Hepatocyte (in vitro differentiated cells): ENCODE measurements at places on chromosomes 4 and X. TPM values are rescaled to one million over a fixed set of nuclear protein-coding genes. Genes with fewer than 3 reads are reported as not detected.

The SMIM31 gene
- 0.43 and 0.44 TPM in 2 replicates for total RNA-seq

The PDCL2 gene
- not detected in 2 replicates for total RNA-seq

The SORBS2 gene
- 52.1 and 56.5 TPM in 2 replicates for total RNA-seq

The FAM50A gene
- 52.1 and 65.9 TPM in 2 replicates for total RNA-seq

The DCAF8L2 gene
- not detected in 2 replicates for total RNA-seq

The S100G gene
- 35.3 and 51.1 TPM in 2 replicates for total RNA-seq

The ATOH1 gene
- total RNA-seq, result 0.37 and 0.80 TPM in 2 replicates

The FAM47B gene
- total RNA-seq, result not detected in 2 replicates

The CLDN34 gene
- total RNA-seq, result 0.16 TPM in 1 of 2 replicates, not detected in the other

The ASB5 gene
- total RNA-seq, result 0.10 TPM in 1 of 2 replicates, not detected in the other

The DUSP9 gene
- 86.2 and 87.3 TPM in 2 replicates for total RNA-seq

The NHSL2 gene
- 1.3 and 2.3 TPM in 2 replicates for total RNA-seq

DNA sequence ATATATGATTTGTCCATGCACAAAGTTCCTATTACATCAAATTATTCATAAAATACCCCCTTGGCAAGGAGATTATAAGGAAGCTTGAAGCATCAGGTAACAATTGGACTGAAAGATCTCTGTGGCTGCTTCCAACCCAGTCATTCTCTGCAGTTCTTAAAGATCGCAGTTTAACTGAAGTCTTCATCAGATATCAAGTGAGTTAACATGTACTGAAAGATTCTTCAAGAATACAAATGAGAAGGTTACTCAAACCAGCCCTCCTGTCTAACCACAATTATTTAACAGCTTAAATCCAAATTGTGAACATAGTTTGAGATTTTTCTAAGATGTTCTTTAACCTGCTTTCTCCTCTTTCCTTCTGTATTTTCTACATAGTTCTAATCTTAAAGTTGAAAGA is 56.1 kb downstream of the SLC10A7 start:
- H3K36me3 ChIP-seq, result no peaks in the 10 kb centered on the region
- H3K4me3 ChIP-seq, result no peak overlapping the region
- H3K27ac ChIP-seq, result no peak overlapping the region
- no peaks in the 10 kb centered on the region for H3K4me1 ChIP-seq
- no peak for DNase-seq

GRCh38 chrX:45850197-45850774 is 649.6 kb upstream of the DIPK2B start:
- H3K4me1 ChIP-seq, result no peaks in the 10 kb centered on the region
- peak overlapping the region; percentile 76 for H3K27ac ChIP-seq
- H3K36me3 ChIP-seq, result no peaks in the 10 kb centered on the region
- H3K4me3 ChIP-seq, result peak overlapping the region; percentile 72

DNA sequence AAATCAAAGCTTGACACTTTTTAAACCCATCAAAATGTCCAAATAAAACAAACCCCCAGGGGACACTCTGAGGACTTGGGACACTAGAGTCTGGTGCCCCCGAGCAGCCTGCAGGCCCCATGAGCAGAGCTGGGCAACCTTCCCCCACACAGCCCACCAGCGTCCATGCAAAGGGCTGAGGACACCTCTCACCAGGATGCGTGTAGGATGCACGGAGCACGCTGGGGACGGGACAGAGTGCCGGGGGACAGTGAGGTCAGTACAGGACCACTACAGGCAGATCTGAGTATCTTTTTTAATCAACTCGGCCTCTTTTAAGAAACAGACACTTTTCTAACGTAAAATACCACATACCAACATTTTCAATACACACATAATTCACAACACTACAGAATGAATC is 6.9 kb downstream of the GAK start:
- peaks cover 10% of the 10 kb centered on the region for H3K4me1 ChIP-seq
- no peaks in the 10 kb centered on the region for H3K36me3 ChIP-seq
- no peak for DNase-seq

GRCh38 chr4:129098531-129099001 is 2.6 kb downstream of the C4orf33 start:
- H3K36me3 ChIP-seq, result no peaks in the 10 kb centered on the region
- no peaks in the 10 kb centered on the region for H3K4me1 ChIP-seq
- no peak overlapping the region for H3K27ac ChIP-seq
- no peaks in the 10 kb centered on the region for H3K27me3 ChIP-seq
- DNase-seq, result no peak

GRCh38 chr4:169220447-169220846 is 50.3 kb downstream of the SH3RF1 start:
- H3K36me3 ChIP-seq, result no peaks in the 10 kb centered on the region
- H3K27ac ChIP-seq, result no peak overlapping the region
- H3K27me3 ChIP-seq, result no peaks in the 10 kb centered on the region
- DNase-seq, result no peak

GRCh38 chr4:118939169-118939783 is 50.6 kb downstream of the SYNPO2 start:
- H3K27ac ChIP-seq, result no peak overlapping the region
- H3K4me1 ChIP-seq, result no peaks in the 10 kb centered on the region
- no peak overlapping the region for H3K4me3 ChIP-seq
- H3K36me3 ChIP-seq, result no peaks in the 10 kb centered on the region
- no peak for DNase-seq

DNA sequence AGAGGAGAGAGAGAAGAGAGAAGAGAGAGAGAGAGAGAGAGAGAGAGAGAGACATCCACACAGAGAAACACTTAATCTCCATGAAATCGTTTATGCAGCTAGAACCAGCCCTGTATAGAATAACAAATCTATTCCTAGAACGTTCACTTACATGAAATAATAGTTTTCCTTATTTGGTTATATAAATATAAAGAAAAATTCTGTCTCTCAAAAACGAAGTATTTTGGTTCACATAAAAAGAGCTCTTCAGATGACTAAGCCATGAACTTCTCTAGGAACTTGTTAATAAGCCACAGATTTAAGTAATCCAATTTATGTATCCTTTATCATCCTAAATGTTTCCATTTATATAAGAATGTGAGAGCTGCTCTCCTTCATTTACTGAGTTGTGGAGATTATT is 1315.1 kb upstream of the PCDH7 start:
- no peak for DNase-seq
- no peaks in the 10 kb centered on the region for H3K4me1 ChIP-seq
- H3K36me3 ChIP-seq, result no peaks in the 10 kb centered on the region
- no peak overlapping the region for H3K4me3 ChIP-seq

GRCh38 chrX:119407681-119408080 is 8.5 kb downstream of the SLC25A43 start:
- no peaks in the 10 kb centered on the region for H3K36me3 ChIP-seq
- no peak overlapping the region for H3K4me3 ChIP-seq
- DNase-seq, result no peak

DNA sequence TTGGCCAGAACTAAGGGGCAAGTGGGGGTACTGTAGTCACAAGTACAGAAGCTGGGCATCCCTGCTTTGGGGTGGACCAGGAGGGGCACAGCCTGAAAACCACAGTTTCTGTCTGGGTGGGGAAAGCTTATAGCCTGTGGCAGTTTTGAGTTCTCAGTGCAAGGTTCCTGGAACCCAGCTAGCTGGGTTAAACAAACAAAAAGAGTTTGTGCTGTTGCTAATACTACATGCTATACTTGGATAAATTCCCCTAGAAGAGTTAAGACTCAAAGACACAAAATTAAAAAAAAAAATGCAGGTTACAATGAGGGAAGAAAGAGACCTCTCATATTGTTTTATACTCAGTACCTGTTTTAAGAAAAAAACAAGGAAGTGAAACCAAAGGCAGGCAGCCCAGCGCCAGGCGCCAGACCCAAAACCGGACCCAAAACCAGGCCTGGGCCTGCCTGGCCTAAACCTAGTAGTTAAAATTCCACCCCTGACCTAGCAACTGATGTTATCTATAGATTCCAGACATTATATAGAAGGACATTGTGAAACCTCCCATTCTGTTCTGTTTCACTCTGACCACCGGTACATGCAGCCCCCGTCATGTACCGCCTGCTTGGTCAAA is 50.8 kb downstream of the SLC2A9 start:
- H3K4me1 ChIP-seq, result no peaks in the 10 kb centered on the region
- no peak for DNase-seq
- no peak overlapping the region for H3K4me3 ChIP-seq

DNA sequence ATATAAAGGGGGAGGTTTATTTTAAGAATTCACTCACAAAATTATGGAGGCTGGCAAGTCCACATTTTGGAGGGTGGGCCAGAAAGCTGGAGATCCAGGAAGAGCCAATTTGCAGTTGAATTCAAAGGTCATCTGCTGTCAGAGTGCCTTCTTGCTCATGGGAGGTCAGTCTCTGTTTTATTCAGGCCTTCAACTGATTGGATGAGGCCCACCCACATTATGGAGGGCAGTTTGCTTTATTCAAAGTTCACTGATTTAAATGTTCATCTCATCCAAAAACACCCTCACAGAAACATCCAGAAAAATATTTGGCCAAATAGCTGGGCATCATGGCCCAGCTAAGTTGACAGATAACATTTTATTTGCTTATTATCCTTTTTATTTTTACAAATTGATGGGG is 59.5 kb downstream of the SEPSECS start:
- peaks cover 3% of the 10 kb centered on the region for H3K4me1 ChIP-seq
- H3K27me3 ChIP-seq, result no peaks in the 10 kb centered on the region
- H3K36me3 ChIP-seq, result no peaks in the 10 kb centered on the region
- no peak overlapping the region for H3K27ac ChIP-seq
- no peak overlapping the region for H3K4me3 ChIP-seq
- no peak for DNase-seq

- H3K4me1 ChIP-seq, result no peaks in the 10 kb centered on the region
- no peak overlapping the region for H3K27ac ChIP-seq
- no peaks in the 10 kb centered on the region for H3K36me3 ChIP-seq
- no peaks in the 10 kb centered on the region for H3K27me3 ChIP-seq
- no peak overlapping the region for H3K4me3 ChIP-seq
Observed at GRCh38 chr4:113101669-113102068, 52.2 kb downstream of the ANK2 start.

- no peaks in the 10 kb centered on the region for H3K36me3 ChIP-seq
- H3K4me3 ChIP-seq, result no peak overlapping the region
- H3K27ac ChIP-seq, result no peak overlapping the region
- H3K27me3 ChIP-seq, result no peaks in the 10 kb centered on the region
Observed at GRCh38 chr4:156832886-156833285, 138.7 kb downstream of the PDGFC start.

DNA sequence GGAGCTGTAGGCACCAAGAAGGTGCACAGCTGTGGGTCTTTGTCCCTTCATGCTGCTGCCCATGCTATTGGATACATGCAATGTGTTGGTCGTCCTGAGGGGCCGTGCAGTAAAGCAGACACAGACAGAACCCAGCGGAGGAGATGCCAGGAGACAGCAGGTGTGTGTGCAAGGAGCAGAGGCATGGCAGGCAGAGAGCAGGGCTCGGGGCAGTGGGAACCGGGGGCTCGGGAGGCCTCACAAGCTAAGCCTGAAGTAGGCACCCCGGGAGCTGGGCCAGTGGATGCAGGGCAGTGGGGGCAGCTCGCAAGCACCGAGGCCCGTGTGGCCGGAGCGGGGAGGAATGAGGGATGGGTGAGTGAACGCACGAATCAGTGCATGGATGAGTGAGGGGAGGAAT is 13.2 kb downstream of the HTRA3 start:
- no peak for DNase-seq
- H3K4me3 ChIP-seq, result no peak overlapping the region
- no peaks in the 10 kb centered on the region for H3K27me3 ChIP-seq
- peaks cover 15% of the 10 kb centered on the region for H3K4me1 ChIP-seq
- no peaks in the 10 kb centered on the region for H3K36me3 ChIP-seq

DNA sequence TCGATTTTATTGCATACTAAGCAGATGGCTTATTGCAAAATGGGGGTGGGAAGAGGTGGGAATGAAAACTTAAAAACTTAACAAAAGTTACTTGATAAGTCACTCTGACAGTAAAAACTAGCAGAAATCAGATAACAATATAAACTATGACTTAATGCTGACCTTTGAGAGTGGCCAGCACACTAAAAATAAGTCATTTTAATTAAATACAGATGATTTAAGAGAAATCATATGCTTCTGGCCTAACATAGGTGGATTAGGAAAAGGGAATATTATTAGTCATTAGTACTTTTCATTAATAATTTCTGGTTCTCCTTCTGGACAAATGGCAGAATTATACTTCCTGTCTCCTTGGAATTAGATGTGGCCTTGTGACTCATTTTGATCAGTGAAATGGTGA is 756.7 kb downstream of the PCDH19 start:
- no peak overlapping the region for H3K4me3 ChIP-seq
- no peaks in the 10 kb centered on the region for H3K36me3 ChIP-seq

- H3K36me3 ChIP-seq, result no peaks in the 10 kb centered on the region
- no peak overlapping the region for H3K4me3 ChIP-seq
- H3K4me1 ChIP-seq, result peaks cover 6% of the 10 kb centered on the region
Observed at GRCh38 chrX:95885074-95885473, 799.6 kb upstream of the DIAPH2 start.

- DNase-seq, result no peak
- no peaks in the 10 kb centered on the region for H3K36me3 ChIP-seq
- no peak overlapping the region for H3K27ac ChIP-seq
- H3K4me3 ChIP-seq, result no peak overlapping the region
- no peaks in the 10 kb centered on the region for H3K27me3 ChIP-seq
Observed at GRCh38 chr4:11698846-11699590, 270.3 kb upstream of the HS3ST1 start.

DNA sequence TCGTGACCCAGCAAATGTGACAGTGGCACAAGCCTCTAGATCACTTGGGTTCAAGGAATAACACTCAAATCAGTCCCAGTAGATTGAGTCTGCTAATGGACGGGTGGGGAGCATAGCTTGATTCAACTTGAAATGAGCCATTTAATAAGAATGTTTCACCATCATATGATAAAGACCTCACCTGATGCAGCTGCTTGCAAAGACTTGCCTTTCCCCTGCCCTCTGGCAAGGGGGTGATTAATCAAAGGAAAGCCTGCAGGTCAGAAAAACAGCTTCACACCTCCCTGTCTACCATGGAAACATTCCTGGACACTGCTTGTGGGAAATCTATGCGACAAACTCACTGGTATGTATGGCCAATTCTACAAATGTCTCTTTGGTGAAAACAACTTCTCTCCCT is 54.5 kb downstream of the CD99L2 start:
- no peak overlapping the region for H3K27ac ChIP-seq
- H3K36me3 ChIP-seq, result no peaks in the 10 kb centered on the region
- no peak overlapping the region for H3K4me3 ChIP-seq
- no peaks in the 10 kb centered on the region for H3K27me3 ChIP-seq
- no peak for DNase-seq
- H3K4me1 ChIP-seq, result no peaks in the 10 kb centered on the region

- no peak overlapping the region for H3K4me3 ChIP-seq
- H3K27ac ChIP-seq, result no peak overlapping the region
- no peaks in the 10 kb centered on the region for H3K27me3 ChIP-seq
- no peaks in the 10 kb centered on the region for H3K36me3 ChIP-seq
- H3K4me1 ChIP-seq, result no peaks in the 10 kb centered on the region
- no peak for DNase-seq
Observed at GRCh38 chr4:40306976-40307375, 28.2 kb upstream of the CHRNA9 start.

GRCh38 chrX:9494771-9495170 is 29.9 kb downstream of the TBL1X start:
- no peak overlapping the region for H3K27ac ChIP-seq
- no peak overlapping the region for H3K4me3 ChIP-seq
- peak; percentile 43 for DNase-seq
- no peaks in the 10 kb centered on the region for H3K4me1 ChIP-seq

- DNase-seq, result no peak
- no peak overlapping the region for H3K27ac ChIP-seq
- H3K4me1 ChIP-seq, result no peaks in the 10 kb centered on the region
- H3K4me3 ChIP-seq, result no peak overlapping the region
Observed at GRCh38 chr4:125346616-125347015, 31.9 kb downstream of the FAT4 start.

- H3K36me3 ChIP-seq, result no peaks in the 10 kb centered on the region
- no peak overlapping the region for H3K27ac ChIP-seq
- H3K4me3 ChIP-seq, result no peak overlapping the region
- no peaks in the 10 kb centered on the region for H3K4me1 ChIP-seq
- no peak for DNase-seq
- no peaks in the 10 kb centered on the region for H3K27me3 ChIP-seq
Observed at GRCh38 chr4:43560047-43560446, 667.5 kb downstream of the GRXCR1 start.
